ENCODE measurements at places on chromosomes 7 and 10.

DNA sequence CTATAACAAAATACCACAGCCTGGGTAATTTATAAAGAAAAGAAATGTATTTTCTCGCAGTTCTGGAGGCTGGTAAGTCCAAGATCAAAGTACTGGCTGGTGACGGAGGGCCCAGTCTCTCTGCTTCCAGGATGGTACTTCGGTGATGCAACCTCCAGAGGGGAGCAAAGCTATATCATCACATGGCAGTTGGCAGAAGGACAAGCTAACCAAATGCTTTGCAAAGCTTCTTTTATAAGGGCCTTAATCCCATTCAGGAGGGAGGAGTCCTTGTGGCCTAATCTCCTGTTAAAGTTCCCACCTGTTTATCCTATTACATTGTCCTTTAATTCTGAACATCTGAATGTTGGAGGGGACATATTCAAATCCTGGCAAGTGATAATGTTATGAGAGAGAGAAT lies 134.1 kb upstream of the SP4 start:
- no peak for DNase-seq

DNA sequence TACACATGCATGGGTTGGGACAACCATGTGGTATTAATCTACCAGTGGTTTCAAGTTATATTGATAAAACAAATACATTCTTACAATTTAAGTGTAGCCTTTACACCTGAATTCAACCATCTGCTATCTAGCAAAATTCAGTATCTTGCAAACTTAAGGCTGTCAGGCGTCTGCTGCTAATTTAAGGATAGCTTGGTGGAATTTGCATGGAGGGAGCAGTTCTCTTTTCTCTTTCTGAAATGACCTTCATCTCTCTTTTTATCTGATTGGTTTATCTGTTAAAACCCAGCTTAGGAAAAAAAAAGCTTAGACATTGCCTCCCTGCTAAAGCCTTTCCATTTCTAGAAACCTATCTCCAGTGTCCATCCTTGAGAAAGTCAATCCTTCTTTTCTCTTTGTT lies 102.3 kb downstream of the ZEB1 start:
- no peak for DNase-seq

DNA sequence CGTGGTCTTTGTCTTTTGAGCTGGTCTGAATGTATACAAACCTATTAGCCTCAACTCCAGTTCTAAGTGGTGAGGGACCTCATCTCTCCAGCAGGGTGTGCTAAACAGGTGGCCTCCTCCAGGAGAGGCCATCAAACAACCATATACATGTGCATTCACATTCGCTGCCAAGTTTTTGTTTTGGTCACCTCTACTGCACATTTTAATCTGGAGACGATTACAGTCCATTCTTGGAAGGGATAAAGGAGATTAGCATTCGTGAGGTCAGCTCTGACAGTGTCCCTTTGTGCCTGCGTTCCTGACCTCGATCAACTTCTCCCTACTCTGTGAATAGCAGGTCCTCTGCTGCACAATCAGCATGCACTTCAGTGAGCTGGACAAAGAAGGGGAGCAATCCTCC lies 60.8 kb downstream of the RHOBTB1 start:
- DNase-seq: no peak

DNA sequence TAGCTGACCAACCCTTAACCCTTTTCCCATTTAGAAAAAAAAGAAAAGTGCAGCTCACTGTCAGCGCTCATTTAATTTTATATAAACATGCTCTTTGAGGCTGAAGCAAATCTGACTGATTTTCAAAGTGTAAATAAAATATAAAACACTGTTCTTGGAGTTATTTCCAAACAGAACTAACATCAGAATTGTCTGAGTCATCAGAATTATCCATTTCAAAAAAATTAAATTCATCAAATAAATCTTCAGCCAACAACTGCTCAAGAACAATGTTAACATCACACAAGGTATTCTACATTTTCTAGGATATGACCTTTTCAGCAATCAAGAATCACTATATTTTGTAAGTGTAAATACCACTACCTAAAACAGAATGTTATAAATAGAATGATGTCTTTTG lies 93.6 kb downstream of the MAGI2 start:
- DNase-seq: no peak

Data from stimulated activated CD8-positive, alpha-beta memory T cell treated with anti-CD3 and anti-CD28 coated beads, Interleukin-7, amount 100 ng/mL, for 1 hour (primary cell).